Foreskin fibroblast (primary cell): ENCODE measurements at places on chromosomes 2 and 18.

DNA sequence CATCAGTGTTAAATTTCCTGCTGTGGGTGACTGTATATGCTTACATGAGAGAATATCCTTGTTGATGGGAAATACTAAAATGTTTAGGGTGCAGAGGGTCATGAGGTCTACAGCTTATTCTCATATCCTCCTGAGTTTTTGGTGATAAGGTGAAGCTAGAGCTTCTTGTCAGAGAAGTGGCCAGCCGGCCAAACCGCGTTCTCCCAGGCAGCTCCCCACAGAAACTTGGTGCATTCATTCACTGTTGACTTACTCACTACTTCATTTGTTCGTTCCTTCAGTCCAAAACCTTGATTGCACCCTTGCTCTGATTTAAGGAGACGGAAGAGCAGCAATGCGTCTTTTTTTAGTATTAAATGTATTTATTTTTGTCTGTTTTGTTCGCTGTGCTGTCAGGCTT is 8.7 kb downstream of the SNED1 start:
- no peak for DNase-seq

- peak; percentile 49 for DNase-seq
Measured at GRCh38 chr18:3262234-3263131, 550 bp downstream of the MYL12B start.

DNA sequence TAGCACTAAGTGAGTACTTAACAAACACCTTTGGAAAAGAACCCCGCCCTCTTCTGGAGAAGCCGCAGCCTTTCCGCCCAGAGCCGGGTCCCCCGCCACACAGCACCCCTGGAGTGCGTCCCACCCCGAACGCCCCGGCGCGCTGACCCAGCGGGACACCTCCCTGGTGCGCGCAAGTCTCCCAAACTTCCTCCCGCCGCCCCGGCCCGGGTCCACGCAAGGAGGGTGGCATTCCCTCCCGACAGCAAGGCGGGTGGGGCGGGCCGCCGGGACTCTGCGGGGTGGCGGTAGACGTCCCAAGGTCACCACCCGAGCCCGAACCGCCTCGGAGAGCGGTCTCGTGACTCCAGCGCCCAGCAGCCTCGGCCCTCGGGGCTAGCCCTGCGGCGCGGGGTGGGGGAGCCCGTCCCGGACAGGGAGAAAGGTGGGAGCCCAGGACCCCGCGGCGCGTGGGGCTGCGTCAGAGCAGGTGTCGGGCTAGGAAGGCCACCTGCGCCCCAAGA is 598 bp downstream of the CCDC93 start:
- DNase-seq, result peak; percentile 77

GRCh38 chr2:30702694-30703093 is 104.6 kb downstream of the CAPN13 start:
- no peak for DNase-seq

GRCh38 chr18:6363216-6363615 is 51.5 kb downstream of the L3MBTL4 start:
- DNase-seq, result no peak

DNA sequence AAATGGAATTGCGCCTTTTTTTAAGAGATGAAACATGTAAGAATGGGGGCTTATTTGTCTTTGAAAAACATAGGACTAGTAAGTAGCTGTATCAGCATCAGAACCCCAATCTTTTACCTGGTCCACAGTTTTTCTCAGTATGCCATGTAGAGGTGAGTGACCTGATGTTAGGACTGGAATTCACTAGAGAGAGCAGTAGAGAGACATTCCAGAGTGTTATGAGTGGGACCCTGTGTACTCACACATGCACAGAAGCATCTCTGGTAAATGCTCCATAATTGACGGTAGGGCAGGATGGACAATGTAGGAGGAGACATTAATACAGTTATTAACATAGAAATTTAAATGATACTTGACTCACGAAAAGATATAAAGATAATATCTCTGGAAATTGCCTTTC is 1.4 kb upstream of the GALNT13 start:
- no peak for DNase-seq

- DNase-seq, result no peak
Measured at GRCh38 chr2:169509955-169510354, 453 bp downstream of the KLHL41 start.

GRCh38 chr2:179677746-179678505 is 183.5 kb downstream of the ZNF385B start:
- no peak for DNase-seq

- DNase-seq, result no peak
Measured at GRCh38 chr18:62336618-62337017, 11.5 kb downstream of the TNFRSF11A start.

- no peak for DNase-seq
Measured at GRCh38 chr2:75959724-75960471, 249.2 kb upstream of the GCFC2 start.

DNA sequence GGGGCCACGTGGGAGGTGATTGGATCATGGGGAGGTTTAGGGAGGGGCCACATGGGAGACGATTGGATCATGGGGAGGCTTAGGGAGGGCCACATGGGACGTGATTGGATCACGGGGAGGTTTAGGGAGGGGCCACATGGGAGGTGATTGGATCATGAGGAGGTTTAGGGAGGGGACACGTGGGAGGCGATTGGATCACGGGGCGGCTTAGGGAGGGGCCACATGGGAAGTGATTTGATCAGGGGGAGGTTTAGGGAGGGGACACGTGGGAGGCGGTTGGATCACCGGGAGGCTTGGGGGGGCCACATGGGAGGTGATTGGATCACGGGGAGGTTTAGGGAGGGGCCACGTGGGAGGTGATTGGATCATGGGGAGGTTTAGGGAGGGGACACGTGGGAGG is 22.5 kb upstream of the SALL3 start:
- DNase-seq, result no peak

DNA sequence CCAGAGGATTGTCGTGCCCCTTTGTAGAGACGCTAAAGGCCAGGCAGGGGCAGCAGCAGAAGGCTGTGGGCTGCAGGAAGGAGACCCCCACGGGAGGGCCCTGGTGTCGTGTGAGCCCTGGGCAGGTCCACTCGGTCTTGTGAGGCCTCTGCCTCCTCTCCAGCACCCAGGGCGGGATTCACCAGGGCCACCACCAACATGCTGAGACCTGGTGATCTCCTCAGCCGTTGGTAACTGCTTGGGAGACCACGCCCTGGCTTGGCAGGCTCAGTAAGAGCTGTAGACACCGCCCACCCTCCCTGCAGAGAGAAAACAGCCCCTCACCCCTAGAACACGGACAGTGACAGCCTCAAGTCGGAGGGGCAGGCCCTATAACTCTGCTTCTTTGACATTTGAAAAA is 21.1 kb downstream of the MBP start:
- DNase-seq, result no peak

DNA sequence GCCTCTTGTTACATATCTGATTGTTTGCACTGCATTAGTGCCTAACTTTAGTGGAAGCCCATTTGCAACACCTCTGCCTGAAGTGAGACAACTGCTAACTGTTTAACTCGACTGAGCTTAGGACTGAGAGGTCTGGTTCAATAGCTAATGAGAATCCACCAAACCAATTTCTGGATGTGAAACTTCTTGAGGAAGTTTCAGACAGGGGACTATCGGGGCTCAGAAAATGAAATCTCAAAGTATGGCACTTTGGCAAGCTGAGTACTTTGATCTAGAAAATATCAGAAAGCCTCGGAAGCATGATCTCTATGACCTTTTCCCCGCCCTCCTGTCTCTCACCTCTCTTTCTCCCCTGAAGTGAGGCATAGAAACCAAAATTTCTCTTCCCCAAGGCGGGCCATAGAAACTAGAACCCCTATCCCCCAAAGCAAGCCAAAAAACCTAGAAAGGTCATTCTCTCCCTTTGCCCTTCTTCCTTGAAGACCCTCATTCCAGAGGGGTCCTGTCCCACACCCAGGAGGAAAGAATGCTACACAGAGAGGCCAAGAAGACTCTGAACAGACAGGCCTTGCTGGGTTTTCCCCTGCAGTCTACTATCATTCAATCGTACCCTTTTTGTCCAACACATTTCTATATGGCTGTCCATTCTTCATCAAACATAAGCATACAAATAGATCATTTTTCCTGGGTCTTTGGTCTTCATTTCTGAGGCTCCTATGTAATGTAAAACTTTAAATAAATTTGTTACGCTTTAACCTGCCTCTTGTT is 69.6 kb upstream of the CREB1 start:
- no peak for DNase-seq

GRCh38 chr2:172462373-172462848 is 35.0 kb downstream of the ITGA6 start:
- no peak for DNase-seq

- no peak for DNase-seq
Measured at GRCh38 chr2:180985771-180986395, 5.5 kb downstream of the UBE2E3 start.

- peak; percentile 38 for DNase-seq
Measured at GRCh38 chr18:57741273-57741672, 61.8 kb downstream of the ATP8B1 start.

DNA sequence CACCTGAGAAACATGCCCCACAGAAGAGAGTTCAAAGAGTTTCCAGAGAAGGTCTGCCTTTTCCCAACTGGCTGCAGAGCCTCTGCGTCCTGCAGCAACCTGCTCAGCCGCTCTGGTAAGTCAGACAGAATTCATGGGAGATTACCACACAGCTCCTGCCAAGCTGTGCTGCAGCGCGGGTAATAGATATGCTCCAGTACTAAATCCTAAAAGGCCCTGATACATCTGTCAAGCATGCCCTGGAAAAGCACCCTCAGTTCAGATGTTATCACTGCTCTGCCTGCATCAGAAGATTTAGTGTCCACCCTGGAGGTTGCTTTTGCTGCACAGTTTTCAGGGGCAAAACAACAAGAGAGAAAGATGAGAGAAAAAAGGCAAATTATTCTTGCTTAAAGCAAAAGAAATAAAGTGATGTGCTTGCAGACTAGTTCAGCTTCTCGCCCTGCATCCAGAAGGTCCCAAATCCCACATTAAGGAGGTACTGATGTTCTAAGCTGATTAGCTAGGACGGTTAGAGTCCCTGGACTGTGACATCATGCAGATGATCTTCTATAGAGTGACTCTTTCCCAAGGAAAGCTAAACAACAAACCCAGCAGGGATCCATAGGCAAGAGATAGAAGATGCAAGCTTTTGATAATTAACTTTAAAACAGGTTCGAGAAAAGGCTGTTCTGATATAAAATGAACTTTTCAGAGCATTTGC is 488.6 kb downstream of the BCL11A start:
- no peak for DNase-seq

GRCh38 chr2:169345486-169346437 is 16.6 kb downstream of the LRP2 start:
- DNase-seq, result no peak

DNA sequence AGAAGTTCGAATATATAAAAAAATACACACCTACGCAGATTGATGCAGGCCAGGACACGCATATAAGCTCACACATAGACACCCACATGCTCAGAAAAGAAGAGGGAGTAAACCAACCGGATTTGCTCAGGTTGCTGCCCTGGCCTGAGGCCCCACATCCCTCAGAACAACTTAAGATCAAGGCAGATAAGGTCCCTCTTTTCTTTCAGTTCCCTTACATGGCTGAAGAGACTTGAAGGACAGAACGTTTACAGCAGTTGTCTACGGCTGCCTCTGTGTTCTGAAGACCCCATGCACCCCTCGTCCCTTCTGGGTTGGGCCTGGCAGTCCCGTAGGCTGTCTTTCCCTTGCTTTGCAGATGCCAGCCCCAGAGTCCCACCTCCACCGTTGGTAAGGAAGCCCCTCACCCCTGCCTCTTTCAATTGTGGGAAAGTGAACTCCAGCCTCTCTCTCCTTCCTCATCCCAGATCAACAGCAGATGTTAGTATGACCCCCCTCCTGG is 4.3 kb upstream of the NAGK start:
- no peak for DNase-seq

- peak; percentile 98 for DNase-seq
Measured at GRCh38 chr2:8090748-8091700, 590.8 kb upstream of the ID2 start.

- DNase-seq, result peak; percentile 76
Measured at GRCh38 chr2:29063646-29064345, 10.5 kb downstream of the PCARE start.

DNA sequence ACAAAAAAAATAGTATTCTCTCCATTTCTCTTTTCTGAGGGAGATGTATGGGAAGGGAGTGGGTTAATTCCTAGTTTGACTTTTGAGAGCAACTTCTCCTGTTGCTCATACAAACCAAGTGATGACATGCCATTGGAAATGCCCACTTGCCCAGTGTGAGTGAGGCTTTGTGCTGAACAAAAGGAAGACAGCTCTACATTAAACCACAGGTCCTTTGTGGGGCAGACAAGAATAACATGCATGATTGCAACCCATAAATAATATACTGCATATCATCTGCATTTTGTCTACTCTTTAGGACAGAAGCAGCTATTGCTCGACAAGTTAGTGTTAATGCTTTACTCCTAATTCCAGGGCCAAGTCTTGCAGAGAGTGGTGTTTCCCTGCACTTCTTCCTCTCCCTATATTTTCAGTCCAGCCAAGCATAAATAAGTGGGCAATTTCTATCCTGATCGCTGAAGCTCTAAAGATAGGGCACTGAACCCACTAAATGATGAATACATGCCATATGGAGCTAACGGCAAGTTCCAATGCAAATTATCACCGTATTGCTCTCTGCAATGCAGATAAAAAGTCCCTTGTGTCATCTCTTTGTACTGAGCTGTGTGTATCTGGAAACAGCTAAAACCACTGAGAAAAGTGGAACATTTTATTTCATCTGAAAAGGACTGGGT is 19.4 kb upstream of the EHBP1 start:
- DNase-seq, result peak; percentile 6

DNA sequence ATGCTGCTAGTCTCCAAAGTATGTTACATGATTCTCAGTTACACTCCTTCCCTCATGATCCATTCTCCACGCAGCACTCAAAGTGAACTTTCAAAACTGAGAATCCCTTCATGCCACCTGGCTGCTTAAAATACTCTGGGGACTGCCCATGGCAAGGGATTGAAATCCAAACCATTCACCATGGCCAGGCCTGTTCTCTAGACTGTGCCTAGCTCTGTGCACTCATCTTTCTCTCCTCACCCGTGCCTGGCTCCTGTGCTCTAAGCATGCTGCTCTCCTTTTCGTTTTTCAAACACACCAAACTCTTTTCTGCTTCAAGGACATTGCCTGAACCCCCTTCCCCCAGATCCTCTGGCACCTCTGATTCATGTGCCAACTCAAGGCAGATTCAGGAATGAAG is 80.9 kb downstream of the FASTKD2 start:
- DNase-seq, result no peak

- DNase-seq, result no peak
Measured at GRCh38 chr2:207950063-207950760, 75.1 kb downstream of the PLEKHM3 start.
